MCF 10A (cell line): ENCODE measurements at places on chromosomes 6 and 20. TPM values are rescaled to one million over a fixed set of nuclear protein-coding genes. Genes with fewer than 3 reads are reported as not detected.
A peak's percentile ranks its signal among the peaks of the same experiment; 100 is the strongest.

DNA sequence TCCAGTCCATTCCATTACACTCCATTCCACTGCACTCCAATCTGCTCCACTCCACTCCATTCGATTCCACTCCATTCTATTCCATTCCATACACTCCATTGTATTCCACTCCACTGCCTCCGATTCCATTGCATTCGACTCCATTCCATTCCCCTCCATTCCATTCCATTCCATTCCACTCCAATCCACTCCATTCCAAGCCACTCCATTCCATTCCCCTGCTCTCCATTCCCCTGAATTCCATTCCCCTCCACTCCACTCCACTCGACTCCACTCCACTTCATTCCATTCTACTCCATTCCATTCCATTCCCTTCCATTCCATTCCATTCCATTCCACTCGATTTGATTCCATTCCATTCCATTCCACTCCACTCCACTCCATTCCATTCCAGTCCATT lies 25.7 kb upstream of the DEFB125 start:
- H3K4me1 ChIP-seq: no peaks in the 10 kb centered on the region
- no peaks in the 10 kb centered on the region for H3K36me3 ChIP-seq
- no peaks in the 10 kb centered on the region for H3K27me3 ChIP-seq
- no peak overlapping the region for H3K4me3 ChIP-seq
- no peak for DNase-seq

DNA sequence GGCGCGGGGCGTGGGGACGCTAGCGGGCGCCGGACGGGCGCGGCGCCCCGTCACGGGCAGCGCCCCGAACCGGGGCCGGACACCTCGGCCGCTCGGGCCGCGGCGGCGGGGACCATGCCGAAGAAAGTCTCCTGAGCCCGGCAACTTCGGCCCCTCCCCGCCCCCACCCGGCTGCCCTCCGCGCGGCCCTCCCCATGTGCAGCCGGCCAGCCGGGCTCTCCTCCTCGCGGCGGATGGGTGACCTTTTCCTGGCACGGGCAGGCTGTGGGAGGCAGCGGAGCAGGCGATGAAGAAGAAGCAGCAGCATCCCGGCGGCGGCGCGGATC lies 278 bp downstream of the UST start:
- no peaks in the 10 kb centered on the region for H3K36me3 ChIP-seq
- DNase-seq: peak; percentile 55
- peak overlapping the region; percentile 88 for H3K4me3 ChIP-seq

GRCh38 chr6:105949869-105950268 lies 136.3 kb upstream of the PRDM1 start:
- H3K4me3 ChIP-seq: no peak overlapping the region
- DNase-seq: peak; percentile 2
- no peaks in the 10 kb centered on the region for H3K36me3 ChIP-seq
- no peak overlapping the region for H3K27ac ChIP-seq

DNA sequence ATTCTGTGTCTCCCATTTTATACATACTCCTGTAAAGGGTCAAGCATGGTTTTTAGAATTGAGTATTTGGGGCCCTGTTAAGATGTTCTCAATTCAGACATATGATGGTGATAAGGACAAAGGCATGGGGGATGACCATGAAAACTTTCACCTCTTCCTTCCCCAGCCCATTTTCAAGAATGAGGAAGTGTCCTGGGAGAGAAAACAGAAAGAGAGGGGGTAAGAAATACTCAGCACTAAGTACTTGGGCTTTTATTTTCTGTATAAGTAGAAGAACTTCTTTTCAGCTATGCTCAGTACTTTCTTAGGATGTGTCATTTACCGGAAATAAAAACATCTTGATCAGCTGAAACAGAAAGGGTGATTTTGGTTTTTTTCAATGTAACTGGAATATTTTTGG lies 10.9 kb upstream of the MBOAT1 start:
- no peaks in the 10 kb centered on the region for H3K4me1 ChIP-seq
- H3K27ac ChIP-seq: no peak overlapping the region
- no peaks in the 10 kb centered on the region for H3K27me3 ChIP-seq
- no peak overlapping the region for H3K4me3 ChIP-seq
- no peak for DNase-seq

- no peak overlapping the region for H3K4me3 ChIP-seq
- peak; percentile 80 for DNase-seq
- H3K27ac ChIP-seq: peak overlapping the region; percentile 12
- H3K27me3 ChIP-seq: no peaks in the 10 kb centered on the region
- H3K36me3 ChIP-seq: no peaks in the 10 kb centered on the region
Observed at GRCh38 chr20:16922834-16923233, 174.7 kb downstream of the OTOR start.

- no peak overlapping the region for H3K27ac ChIP-seq
- H3K36me3 ChIP-seq: no peaks in the 10 kb centered on the region
- no peak overlapping the region for H3K4me3 ChIP-seq
- DNase-seq: no peak
Observed at GRCh38 chr6:84050408-84050807, 16.8 kb downstream of the MRAP2 start.

Gene OR2B6
- not detected in 2 replicates for total RNA-seq

Gene COL9A1
- not detected in 2 replicates for total RNA-seq

Gene FAM110A
- total RNA-seq: 9.2 and 13.6 TPM in 2 replicates

Gene RIPOR2
- total RNA-seq: 3.5 and 4.9 TPM in 2 replicates
